ENCODE measurements at places on chromosomes 5 and 9.

DNA sequence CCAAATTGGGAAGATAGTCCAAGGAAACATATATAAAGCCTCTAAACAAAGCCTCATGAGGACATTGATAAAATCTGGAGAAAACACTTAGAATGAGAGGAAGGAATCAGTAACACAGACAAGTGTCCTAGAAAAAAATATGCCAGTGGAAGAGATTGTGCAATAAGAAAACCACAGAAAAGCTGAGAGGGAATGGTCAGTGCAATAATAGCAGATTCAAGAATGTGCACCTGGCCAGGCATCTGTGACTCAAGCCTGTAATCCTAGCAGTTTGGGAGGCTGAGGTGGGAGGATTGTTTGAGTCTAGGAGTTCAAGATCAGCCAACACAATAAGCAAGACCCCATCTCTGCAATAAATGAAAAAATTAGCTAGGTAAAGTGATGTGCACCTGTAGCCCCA is 691.2 kb upstream of the CDH6 start:
- DNase-seq: no peak

GRCh38 chr9:26935847-26936246 is 11.2 kb downstream of the PLAA start:
- DNase-seq: no peak

GRCh38 chr9:114861922-114862605 is 56.2 kb upstream of the TNFSF15 start:
- DNase-seq: no peak

GRCh38 chr9:129987047-129987446 is 55.9 kb downstream of the FNBP1 start:
- DNase-seq: no peak

- no peak for DNase-seq
These were observed 1000.5 kb downstream of the PTPRD start for GRCh38 chr9:9612270-9612669.

- no peak for DNase-seq
These were observed 9.9 kb downstream of the REEP2 start for GRCh38 chr5:138448481-138449398.

- DNase-seq: no peak
These were observed 139.3 kb upstream of the NR3C1 start for GRCh38 chr5:143542798-143543144.

DNA sequence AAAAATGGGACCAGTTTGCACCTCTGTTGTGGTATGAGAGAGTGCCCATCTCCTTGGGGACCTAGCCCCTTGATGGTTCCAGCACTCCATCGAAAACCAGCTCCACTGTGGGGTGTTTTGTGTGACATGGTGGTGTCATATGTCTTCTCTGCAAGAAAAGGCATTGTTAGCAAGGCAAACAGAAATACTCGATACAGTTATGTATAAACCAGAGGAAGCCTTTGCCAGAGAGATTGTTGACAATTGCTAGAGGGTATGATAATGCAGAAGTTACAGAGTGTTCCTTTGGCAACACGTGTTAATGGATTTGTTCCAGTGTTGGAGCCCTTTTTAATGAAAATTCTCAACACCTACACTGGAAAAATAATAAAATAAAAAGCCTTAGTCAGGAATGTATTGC is 270.4 kb upstream of the DMRT1 start:
- no peak for DNase-seq

- DNase-seq: no peak
These were observed 639.7 kb downstream of the PTPRD start for GRCh38 chr9:9973062-9973461.

DNA sequence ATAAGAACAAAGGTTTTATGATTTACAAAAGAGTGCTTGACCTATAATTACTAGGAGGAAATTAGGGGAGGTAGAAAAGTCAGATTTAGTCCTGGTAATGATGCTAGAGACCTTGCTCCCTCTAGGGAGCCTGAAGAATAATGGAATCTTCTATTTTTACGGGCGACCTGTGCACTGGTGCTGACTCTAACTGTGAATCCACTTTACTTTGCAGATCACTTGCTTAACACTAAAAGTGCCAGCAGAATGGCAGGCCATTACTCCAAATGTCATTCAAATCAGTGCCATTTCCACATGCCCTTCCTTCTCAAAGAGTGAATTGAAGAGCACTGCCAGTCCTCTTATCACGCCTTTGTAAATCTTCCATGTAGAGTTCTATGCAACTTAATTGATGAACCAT is 359.4 kb upstream of the ARRDC3 start:
- DNase-seq: no peak

- DNase-seq: no peak
These were observed 57.4 kb upstream of the JAK2 start for GRCh38 chr9:4927701-4928100.

DNA sequence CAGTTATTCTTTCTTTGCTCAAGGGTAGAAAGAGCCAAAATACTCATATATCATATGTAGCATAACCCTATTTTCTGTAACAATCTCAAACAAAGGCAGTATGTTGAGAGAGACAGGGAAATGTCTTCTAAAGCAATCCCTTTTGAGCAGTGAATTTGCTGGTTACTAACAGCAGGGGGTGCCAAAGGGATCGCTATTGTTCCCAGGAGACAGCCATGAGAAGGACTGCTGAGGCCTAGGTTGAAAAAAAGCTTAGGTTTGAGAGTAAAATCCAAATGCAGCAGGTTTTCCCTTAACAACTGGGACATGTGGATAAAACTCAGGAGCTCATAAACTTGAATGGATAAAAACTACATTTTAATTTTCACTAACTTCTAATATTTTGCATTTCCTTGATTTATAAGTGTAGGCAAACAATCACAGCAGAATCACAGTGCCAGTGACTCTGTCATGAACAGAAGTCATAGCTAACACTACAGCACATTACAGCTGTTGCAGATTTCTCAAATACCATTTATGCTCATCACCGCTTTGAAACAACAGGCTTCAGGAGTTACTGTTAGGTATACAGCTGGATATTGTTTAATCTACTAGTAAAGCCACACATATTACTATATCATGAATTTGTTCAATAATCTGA is 148.4 kb downstream of the MAPKAP1 start:
- peak; percentile 73 for DNase-seq

DNA sequence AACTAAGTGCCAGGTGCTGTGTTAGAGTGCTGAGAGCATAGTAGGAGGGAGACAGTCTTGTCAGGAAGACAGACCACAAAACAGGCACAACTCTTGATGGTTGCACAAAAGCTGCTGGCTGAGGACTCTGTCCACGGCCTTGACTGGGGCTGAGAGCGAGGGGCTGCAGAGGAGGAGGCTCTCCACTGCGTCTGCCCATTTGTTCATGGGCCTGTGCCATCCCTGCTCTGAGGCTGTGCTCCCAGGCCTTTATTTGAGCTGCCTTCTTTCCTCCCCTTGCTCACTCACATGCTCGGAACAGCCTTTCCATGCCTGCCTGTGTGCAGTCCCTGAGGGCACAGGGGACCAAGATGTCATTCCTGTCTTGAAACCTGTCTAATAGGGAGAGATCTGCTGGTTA is 147.8 kb downstream of the CACNA1B start:
- no peak for DNase-seq

DNA sequence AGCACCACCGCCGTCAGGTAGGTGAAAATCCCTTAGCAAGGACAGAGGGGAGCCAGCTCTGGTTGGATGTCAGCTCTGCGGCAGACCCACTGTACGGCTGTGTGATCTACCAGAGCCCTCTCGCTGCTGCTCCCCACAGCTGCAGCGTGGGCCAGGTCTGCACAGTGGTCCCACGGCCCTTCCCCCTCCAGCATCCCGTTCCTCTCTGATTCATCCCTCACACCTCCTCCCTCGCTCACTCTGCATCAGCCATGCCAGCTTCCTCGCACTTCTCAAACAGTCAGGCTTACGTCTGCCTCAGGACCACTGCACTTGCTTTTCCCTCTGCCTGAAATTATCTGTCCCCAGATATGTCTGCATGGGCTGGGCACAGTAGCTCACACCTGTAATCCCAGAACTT is 26.6 kb upstream of the CFAP157 start:
- DNase-seq: no peak

DNA sequence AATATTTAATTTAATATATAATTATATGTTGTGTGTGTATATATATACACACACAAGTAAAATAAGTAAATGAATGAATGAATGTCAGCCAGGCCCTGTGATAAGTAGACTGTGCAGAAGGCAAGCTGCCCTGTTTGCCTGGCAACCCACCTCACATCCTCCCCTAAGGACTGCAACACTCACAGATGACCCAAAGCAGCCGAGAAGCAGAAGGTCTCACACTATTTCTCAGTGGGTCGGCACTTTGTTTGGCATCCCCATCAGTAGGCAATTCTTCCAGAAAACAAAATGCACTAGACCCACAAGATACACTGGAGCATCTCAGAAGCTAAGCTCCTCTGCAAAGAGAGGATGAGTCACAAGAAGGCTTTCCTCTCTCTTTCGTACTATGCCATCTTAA is 152.1 kb upstream of the GRAMD2B start:
- no peak for DNase-seq

DNA sequence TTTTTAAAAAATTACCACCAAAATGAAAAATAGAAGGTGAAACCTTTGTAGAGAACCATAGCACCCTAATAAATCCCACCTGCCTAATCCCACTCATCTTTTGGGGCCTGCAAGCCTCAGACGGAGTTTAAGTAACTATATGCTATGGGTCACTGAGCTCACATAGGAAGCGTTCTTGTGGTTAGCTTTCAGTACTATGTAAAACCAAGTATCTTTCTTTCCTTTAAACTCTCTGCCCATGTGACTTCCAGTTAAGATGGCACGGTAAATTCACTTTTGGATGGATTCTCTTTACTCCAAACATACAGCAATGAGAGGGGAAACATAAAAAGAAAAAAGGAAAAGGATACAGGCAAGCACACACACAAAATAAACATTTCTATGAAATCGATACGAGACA is 50.9 kb downstream of the FANCC start:
- DNase-seq: no peak

GRCh38 chr5:170477906-170478305 is 25.9 kb upstream of the KCNIP1 start:
- no peak for DNase-seq

DNA sequence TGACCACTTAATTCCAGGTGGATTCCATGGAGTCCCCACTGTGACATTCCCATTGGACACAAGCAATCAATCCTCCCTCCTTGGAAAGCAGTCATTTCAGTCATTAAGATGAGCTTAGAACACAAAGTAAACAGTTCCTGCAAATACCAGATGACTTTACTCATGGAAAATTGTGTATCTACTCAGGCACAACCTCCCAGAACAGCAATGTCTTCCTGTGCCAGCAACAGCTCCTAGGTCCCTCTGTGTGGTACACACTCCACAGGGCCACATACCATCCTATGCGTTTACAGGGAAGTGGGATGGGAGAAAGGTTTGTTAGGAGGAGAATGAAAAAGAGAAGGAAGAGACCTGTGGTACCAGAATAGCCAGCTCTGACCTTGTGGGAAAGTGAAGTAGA is 53.7 kb downstream of the MTMR12 start:
- DNase-seq: no peak

DNA sequence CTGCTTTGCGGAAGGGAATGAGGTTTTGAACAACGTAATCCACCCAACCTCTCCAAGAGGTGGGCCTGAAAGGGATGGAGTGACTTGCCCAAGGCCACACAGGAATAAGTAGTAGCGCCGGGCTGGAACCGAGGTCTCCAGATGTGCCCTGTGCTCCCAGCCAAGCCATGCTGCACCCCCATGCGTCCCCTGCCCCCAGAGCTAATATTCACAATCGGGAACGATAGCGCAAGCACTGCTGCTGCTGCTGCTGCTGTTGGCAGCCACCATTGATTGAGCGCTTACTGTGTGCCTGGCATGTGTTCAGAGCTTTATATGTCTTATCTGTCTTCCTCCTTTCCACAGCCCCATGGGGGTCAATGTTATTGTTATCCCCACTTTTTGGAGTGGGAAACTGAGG is 43.9 kb downstream of the AMBP start:
- no peak for DNase-seq

- DNase-seq: no peak
These were observed 91.2 kb downstream of the PHF2 start for GRCh38 chr9:93667627-93668026.

GRCh38 chr5:10321882-10322281 is 14.2 kb upstream of the CMBL start:
- DNase-seq: no peak

DNA sequence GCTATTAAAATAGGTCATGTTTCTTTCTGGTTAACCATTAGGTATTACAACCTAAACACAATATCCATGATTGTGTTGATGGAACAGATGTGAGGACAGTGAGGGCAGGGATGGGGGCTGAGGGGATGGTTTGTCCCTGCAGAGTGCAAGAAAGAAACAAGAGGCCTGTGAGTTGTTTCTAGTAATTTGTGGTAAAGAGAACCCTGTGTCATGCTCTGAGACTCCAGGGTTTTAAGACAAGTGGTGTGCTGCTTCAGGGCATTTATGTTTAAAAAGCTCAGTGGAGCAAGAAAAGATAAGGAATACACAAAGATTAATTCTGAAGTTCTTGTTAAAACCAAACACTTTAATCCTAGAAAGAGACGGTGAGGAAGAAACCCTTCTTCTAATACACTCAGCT is 656.5 kb downstream of the TLE1 start:
- no peak for DNase-seq

DNA sequence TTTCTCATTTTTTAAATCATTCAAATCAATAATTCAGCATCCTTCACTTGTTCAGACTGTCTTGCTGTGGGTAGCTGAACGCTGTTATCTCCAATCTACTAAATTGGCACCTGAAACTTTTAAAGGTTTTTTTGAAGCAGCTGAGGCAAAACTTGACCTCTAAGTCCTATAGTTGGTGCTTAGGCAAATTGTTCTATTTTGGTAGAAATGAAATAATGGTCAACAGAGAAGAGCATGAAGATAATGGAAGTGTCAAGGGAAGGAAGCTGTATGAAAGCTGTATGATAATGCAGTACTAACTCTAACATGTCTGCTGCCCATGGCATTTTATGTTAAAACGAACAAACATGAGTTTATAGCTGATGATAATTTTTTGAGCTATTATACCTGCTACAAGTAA is 138.0 kb downstream of the GDNF start:
- DNase-seq: no peak

DNA sequence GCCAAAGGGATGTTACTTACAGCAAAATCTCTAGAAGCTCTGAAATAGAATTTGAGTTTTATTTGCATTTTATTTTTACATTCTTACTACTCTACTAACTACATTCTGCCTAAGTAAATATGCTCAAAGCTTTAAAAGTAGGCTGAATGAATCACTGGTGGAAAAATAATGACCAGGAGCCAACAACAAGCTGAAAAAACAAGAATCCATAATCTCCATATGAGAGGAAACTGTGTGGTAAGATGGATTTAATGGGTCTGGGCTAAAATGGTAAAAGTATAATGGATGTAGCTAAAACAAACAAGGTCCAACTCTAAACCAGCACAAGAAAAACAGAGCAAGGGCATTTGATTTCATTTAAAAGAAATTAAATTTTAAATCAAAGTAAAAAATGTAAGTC is 525.8 kb upstream of the FTMT start:
- no peak for DNase-seq

- peak; percentile 17 for DNase-seq
These were observed 8.3 kb upstream of the COMMD10 start for GRCh38 chr5:116076496-116076895.

DNA sequence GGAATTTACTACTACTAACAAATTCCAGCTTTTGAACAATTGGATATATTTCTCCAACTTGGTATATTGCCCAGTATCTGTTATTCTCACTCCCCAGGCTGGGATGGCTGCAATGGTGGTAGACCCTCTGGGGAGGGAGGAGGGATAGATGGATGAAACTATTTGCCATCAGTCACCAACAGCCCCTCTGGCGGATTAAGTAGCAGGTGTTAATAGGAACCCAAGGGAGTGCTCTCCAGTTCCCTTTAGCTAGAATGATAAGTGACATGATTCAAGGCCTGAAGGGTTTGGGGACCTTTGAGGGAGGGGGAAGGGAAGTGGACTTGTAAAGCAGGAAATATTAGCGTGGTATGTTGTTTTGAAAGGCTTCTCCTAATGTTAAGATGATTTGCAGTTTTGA is 824.0 kb upstream of the ARRDC3 start:
- DNase-seq: no peak

Data from HL-60 (cell line).